ENCODE measurements at places on chromosomes 13 and 19.

DNA sequence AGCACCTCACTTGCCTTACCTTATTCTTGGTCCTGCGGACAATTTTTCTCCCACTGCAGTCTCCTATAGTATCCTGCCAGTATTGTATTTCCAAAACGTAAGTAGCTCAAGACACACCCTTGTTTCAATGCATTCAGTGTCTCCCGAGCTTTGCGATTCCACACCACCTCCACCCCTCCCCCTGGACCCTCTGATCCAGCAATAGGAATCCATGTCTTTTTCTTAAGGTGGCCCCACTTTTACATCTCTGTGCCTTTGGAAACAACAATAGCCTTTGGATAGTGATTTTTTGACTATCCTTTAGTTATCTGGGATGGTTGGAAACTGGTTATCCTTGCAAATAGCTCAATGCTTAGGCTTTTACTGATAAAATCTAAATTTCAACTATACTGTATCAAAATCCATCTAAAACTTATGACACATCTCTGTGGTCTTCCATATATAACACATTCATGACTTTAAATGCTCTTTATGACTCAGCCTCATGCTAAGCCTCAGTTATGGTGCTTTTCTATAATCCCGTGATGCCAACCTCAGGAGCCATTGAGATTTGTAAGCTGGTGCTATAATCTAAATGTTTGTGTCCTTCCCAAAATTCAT is 27.1 kb downstream of the FAM216B start:
- DNase-seq = no peak

DNA sequence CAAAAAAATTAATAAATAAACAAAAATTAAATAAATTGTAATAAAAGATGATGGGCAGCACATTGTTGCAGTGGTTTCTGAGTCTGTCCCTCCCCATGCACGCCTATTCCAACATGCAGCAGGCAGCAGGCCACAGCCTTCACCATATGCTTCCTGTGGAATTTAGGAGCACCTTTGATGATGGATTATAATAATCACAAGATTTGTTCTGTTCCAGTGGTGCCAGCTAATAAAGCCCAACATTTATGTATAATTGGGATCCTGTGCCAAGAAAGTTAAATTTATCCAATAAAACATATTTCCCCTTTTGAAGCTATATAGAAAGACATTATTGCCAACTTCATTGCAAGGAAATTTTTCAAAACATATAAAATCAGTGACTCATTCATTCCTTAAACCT is 328.6 kb downstream of the FGF14 start:
- DNase-seq = no peak

- no peak for DNase-seq
Measured at GRCh38 chr19:12991296-12991695, 4.0 kb upstream of the NFIX start.

GRCh38 chr13:79786176-79786575 is 305.2 kb downstream of the NDFIP2 start:
- DNase-seq = no peak

DNA sequence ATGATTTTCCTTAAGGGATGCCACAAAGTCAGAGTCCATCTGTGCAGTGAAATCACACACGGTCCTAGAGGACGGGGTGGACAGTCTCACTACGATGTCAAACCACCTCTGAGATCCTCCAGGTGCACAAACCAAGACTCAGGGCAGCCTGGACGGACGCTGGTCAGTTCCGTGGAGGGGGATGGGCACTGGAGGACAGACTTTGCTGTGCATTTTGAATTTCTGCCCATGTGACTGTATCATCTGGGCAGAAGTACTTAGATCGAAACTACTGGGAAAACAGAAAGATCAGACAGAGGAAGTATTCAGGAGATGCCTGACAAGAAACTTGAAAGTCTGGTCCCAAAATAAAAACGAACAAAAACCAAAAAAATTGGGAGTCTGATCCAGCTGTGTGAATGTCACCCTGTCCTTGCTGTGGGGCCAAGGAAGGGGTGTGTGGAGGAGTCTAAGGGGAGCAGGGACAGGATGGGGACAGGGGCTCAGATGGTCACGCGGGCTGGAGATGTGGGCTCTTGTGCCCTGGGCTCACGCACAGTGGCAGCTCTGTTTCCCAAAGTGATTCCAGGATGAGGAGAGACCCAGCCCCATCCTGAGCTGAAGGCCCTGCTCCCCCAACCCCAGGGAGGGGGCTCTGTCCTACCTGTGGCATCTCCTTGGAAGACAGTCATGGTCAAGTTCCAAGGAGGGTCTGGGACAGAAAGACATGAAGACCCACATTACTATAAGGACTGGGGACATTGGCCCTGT is 1.5 kb downstream of the SIGLEC8 start:
- DNase-seq = no peak

All from activated naive CD8-positive, alpha-beta T cell treated with anti-CD3 and anti-CD28 coated beads, Interleukin-2, amount 50 U/mL, for 16 hours (primary cell).